ENCODE measurements at places on chromosomes 1 and 21.

- DNase-seq = no peak
These were observed 18.8 kb downstream of the QSOX1 start for GRCh38 chr1:180173451-180173850.

- DNase-seq = no peak
These were observed 4.1 kb upstream of the OR2M5 start for GRCh38 chr1:248140846-248141245.

- peak; percentile 70 for DNase-seq
These were observed 143.2 kb upstream of the C1orf105 start for GRCh38 chr1:172277275-172277674.

DNA sequence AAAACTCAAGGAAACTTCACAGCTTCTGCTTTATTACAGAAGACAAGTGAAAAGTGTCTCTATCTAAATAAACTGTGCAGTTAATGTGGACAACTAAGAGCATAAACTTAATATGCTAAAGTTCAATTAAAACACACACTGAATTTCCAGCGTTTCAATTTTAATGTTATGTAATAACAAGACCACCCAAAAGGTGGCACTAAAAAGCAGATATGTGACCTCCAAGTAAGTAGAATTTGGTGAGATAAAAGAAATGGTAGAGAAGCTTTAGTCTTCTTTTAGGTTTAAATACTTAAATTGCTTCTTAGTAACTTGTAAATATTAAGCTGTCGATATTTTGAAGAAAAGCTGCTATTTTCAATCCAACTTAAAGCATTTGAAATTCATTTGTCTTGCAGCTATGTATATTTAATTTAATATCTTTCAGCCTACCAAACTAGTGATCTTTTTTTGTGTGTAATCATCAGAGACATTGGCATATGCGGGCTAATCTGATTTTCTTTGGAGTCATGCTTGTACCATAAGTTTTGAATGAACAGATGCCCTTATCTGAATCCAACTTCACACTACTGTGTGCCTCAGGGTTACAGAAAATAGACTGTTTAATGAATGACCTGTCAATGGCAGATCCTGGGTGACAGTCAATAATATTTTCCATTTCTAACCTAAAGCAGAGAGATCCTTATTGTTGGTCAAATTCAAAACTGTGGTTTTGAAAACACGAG, 36.5 kb upstream of the ADAMTS1 start:
- DNase-seq = peak; percentile 45

GRCh38 chr1:160544647-160545046, 21.6 kb upstream of the SLAMF6 start:
- no peak for DNase-seq

DNA sequence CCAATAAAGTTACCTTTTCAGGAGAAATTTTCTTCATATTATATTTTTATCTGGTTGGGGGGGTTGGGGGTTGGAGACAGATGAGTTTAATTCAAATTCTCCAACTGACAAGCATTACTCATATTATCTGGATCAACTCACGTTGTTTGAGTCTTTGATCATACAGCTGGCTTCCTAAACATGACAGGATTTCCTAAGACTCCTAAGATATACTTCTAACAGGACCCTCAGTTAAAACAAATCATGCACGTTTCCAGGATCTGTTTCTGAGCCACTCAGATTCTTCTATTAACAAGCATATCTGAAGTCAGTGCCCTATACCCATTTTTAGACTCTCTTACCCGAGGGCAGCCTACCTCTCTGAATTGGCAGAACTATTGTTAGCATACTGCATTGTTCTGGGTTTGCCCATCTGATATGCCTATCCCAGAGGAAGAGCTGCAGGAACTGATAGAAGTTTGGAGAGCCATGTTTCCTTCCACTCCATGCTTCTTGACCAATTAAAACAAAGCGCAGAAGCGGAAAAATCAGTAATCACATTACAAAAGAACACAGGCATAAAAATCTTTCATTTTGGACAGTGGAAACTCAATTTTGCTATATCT, 653.9 kb downstream of the LTN1 start:
- no peak for DNase-seq

DNA sequence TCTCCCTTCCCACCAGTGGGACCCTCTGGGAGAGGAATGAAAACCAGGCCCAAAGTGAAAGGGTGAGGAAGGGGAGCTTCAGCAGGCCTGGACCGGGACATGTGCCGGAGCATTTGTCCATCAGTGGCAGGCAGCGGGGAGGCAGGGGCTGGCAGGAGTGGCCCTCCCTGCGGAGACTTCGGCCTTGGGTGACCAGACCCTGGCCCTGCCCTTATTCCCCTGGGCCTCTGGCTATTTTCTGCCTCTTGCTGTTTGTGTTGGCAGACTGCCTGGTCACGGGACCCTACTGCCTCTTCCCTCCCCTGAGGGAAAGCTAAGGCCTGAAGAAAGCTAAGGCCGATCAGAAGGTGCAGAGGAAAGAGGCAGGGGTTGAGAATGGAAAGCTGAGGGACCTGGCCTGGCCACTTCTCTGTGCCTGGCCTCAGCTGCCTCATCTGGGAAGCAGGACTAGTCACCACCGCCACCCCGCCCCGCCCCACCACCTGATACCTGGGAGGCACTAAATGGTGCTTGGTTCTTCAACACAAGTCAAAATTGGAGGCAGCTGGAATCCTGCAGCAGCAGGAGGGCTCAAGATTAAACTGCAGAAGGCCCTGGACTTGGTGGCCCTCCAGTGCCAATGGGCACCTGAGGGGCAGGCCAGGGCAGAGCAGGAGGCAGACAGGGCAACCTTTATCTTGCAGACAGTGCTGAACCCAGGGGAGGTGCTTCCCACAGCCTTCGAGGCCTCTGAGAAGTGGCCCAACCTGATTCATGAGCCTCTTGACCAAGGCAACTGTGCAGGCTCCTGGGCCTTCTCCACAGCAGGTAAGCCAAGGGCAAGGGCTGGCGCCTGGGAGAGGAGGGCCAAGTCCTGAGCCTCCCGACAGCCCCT, 7.9 kb downstream of the TINAGL1 start:
- DNase-seq = peak; percentile 60

Data from fibroblast of skin of scalp (primary cell).